Fibroblast of gingiva (primary cell): ENCODE measurements at places on chromosomes 13 and 19.
A peak's percentile ranks its signal among the peaks of the same experiment; 100 is the strongest.

DNA sequence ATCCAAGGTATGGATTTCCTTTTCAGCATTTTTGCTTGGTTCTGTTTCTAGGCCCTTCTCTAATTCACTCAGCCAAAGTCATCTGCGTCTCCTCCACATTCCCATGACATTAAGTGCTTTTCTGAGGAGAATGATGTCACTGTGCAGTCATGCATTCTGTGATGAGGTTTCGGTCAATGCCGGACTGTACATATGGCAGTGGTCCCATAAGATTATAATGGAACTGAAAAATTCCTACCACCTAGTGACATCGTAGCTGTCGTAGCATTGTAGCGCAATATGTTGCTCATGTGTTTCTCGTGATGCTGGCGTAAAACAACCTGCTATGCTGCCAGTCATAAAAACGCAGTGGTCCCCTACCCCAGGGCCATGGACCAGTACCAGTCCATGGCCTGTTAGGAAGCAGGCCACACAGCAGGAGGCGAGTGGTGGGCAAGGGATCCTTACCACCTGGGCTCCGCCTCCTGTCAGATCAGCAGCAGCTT, 63.4 kb upstream of the TNFRSF19 start:
- DNase-seq, result peak; percentile 59

GRCh38 chr13:70353096-70353495, 244.8 kb upstream of the KLHL1 start:
- no peak for DNase-seq

GRCh38 chr13:46571909-46572595, 19.1 kb downstream of the LRCH1 start:
- no peak for DNase-seq

- DNase-seq, result no peak
These were observed 529.0 kb downstream of the MYO16 start for GRCh38 chr13:109158383-109158782.

- no peak for DNase-seq
These were observed 626.2 kb downstream of the DIAPH3 start for GRCh38 chr13:59537500-59537899.

DNA sequence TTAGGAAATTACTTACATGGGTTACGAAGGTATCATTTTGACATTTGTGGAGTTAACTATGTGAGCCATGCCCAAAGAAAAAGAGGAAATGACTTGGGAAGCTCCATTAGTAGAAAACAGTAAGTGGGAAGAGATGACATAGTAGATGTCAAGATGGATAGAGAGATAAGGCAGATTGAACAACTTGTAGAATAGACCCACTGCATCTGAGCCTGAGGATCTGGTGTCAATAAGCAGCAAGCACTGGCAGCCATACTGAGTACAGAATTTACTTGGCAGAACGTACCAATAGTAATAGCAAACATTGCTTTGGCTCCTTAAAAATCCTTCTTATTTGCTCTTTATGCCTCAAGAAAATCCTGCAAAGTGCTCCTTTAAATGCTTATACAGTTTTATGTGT, 203.8 kb downstream of the GPC6 start:
- no peak for DNase-seq

DNA sequence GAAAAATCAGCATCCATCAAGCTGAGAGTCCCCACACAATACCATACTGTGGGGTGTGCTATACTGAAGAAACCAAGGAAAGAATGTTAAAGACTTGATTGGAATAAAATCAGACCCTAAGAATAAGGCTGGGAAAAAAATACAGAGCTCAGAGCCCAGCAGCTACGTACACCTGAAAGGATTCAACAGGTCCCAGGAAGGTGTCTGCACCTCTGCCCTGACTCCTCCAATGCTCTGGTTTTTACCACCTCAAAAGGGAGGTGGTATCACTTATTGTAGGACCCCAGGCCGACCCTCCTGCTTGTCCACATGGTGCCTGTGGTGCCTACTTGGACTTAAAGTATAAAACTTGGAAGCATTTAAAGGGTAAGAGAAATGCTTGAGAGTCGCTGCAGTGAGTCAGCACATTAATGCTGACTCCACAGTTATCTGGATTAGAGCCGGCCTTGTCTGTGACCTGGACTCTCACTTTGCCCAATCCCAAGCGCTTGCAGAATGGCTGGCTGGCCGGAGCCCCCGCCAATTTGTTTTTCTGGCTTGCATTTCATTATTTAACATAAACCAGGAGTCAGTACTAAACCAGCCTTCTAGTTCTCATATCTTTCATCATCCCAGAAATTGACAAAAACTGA, 110.1 kb downstream of the FGF14 start:
- DNase-seq, result peak; percentile 74

DNA sequence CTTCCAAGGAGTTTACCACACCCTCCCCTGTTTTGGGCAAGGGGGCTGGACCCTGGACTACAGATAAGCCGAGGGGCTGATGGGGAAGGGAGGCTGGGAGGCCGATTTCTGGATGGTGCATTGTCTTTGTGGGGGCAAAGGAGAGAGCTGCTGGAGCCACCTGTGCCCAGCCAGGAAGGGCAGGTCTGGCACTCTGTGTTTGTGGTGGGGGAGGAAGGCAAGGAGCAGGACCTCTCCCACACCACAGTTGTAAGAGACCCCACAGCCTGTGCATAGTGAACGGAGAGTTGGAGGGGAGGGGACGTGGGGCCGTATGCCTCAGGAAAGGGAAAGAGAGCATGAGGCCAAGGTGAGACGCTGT, 16.0 kb upstream of the PRR19 start:
- DNase-seq, result no peak

DNA sequence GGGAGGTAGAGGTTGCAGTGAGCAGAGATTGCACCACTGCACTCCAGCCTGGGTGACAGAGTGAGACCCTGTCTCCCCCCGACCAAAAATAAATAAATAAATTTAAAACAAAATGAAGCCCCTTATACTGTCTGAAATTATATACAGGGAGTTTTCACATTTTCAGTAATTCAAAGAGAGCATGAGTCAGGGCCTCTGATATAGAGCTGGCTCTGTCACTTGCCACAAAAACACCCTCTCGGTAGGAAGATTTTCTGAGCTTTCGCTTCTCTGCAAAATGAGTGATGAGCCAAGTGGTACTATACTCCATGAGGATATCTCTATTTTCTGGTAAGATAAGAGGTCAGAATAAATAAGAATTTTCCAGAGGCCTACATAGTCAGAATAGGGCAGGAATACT, 462.9 kb downstream of the COG6 start:
- DNase-seq, result no peak

DNA sequence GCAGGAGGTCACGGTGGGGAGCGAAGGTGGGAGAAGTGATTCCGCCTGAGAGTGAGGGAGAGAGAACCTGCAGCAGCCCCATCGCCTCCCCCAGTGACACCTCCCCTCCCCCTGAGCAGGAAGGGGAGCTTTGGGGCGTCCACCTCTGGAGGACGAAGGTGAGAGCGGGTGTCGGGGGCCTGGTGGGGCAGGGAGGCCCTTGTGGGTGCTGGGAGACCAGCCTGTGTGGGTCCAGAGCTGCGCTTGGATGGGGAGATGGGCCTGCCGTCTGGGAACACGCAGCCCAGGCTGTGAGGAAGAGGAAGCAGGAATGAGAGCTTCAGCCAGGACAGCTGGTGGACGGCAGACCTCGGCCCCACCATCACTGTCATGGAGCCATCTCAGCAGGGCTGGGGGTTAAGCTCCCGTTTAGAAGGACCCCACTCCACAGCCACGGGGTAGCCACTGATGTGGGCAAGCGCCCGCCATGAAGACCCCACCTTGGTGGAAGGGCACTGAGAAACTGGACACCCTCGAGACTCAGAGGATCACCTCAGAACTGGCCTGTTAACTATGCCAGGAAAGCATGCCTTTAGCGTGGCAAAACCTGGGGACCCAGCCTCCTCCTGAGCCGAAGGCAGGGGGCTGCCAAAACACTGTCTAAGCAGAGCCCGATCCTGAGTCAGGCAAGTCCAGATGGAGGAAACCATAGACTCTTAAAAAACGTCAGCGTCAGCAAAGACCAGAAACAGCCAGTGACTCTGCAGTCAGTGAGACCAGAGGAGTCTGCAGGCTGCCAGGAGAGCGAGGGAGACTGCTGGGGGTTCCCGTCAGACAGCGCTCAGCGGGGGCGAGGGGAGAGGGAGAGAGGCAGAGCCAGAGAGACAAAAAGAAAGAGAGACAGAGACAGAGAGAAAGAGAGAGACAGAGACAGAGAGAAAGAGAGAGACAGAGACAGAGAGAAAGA, 6.4 kb upstream of the PROZ start:
- peak; percentile 61 for DNase-seq

GRCh38 chr13:77470986-77471385, 64.5 kb upstream of the SCEL start:
- peak; percentile 61 for DNase-seq

- no peak for DNase-seq
These were observed 57.4 kb downstream of the ESD start for GRCh38 chr13:46739447-46740098.

DNA sequence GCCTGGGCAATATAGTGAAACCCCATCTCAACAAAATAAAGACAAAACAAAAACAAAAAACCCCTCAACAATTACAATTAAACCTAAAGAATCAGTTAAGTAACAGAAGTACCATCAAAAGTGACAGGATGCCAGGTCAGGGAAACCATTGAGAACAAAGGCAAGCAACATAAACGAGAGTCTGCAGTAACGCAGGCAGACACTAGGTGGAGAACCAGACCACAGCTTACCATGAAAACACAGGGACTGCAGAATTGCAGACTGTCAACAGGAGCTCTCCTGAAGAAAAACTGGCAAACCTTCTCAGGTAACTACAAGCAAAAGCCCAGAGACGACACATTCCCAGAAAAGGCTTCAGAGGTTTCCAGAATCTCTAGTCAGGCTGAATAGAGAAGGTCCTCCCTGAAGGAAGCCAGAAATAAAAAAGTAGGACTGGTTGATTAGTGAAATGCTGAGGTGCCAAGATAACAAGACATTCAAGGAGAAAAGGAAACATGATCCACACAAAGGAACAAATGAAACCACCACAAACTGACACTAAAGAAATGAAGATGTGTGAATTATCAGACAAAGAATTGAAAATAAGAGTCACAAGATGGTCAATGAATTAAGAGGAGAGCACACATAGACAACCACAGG, 2.2 kb upstream of the ZNF665 start:
- DNase-seq, result peak; percentile 70

GRCh38 chr13:74064805-74065312, 69.3 kb downstream of the KLF12 start:
- no peak for DNase-seq

DNA sequence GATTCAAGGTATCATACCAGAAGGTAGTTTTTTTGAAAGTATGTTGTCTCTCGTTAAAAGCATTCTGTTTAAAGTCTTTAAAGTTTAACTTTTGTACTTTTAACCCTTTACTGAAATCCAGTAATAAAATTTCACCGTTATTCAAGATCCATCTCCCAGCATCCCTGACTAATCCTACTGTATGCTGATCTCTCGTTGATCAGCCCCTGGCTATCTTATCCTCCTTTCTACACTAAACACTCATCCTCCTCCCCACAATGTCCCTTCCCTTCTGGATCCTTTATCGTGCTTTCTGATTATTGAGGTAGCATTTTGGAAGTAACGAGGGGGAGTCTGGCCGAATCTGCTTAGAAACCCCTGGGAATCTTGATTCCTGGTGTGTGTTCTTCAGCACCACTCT, 1.3 kb downstream of the TPP2 start:
- no peak for DNase-seq

DNA sequence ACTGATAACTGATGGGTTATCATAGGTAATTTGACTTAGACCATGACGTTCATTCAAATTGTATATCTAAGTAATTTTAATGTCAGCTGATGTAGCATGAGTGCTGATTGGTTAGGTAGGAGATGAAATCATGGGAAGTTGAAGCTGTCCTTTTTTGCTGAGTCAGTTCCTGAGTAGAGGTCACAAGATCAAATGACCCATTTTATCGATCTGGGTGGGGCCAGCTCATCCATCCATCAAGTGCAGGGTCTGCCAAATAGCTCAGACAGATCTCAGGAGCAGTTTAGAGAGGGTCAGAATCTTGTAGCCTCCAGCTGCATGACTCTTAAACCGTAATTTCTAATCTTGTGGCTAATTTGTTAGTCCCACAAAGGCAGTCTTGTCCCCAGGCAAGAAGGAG, 35.3 kb upstream of the CD177 start:
- no peak for DNase-seq

DNA sequence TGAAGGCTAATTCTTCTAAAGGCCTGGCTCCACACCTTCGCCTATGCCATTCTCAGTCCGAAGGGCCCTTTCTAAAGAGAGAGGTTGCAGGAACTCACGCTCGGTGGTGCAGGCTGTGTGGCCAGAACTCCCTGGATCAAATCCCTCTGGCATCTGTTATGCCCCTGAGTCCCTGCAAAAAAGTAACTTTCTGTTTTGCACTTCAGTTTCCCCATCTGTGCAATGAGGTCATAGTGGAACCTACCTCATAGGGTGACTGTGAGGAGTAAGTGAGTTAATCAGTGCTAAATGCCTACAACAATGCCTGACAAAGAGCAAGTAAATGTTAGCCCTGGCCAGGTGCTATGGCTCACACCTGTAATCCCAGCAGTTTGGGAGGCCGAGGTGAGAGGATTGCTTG, 7.3 kb downstream of the IGSF23 start:
- no peak for DNase-seq

GRCh38 chr13:94351292-94351990, 128.0 kb downstream of the DCT start:
- DNase-seq, result peak; percentile 52

DNA sequence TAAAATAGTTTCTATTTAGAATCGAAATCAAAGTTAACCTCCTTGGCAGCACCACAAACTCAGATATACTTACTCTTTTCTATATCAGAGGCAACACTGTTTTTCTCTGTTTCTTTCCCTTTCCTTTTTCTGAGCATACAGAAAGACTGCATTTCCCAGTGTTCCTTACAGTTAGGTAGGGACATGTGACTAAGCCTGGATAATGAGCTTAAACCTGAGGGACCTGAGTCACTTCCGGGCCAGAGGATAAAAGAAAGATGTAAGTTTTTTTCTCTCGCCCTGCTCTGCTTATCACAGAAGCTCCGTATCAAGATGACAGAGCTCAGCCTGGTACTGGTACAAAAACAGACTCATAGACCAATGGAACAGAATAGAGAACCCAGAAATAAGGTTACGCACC, 531.9 kb downstream of the KLF12 start:
- DNase-seq, result no peak

- peak; percentile 2 for DNase-seq
These were observed 62.9 kb downstream of the DCT start for GRCh38 chr13:94416454-94417080.

DNA sequence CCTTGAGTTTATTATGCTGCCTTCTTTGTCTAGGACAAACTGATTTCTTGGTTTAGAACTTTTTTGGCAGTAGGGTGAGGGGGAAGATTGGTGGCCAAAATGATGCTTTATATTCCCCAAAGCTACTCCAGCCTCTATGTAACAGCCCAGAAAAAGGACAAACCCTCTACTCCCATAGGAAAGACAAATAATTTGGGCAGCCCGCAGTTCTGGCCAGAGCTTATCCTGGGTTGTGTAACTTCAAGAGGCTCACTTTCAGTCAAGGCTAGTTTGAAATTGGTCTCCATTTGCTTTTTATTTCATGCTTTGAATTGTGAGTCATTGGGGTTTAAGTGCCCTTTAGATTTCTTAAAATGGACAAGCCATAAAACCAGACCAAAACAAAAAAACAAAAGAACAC, 142.3 kb downstream of the OLFM4 start:
- no peak for DNase-seq
